ENCODE measurements at places on chromosomes 12 and 14.

GRCh38 chr14:100288382-100289185, 17.7 kb downstream of the SLC25A29 start:
- no peak for DNase-seq

- no peak for DNase-seq
These were observed 174.1 kb upstream of the PRMT8 start for GRCh38 chr12:3316776-3317480.

DNA sequence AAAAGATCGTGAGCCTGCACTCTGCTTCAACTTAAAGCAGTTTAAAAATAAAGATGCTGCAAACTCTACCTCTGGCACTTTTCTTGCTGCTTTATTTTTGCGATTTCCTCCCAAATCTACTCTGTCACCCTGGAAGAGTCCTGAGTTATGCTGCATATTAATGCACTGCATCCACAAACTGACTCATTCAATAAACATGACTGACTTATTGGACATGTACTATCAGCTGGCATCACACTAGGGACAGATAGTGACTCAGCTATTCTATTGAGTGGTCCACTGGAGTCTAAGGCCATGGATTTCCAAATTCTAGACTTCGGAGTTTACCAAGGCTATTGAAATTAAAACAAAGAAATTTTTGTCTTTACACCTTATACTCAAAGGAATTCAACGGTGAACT, 90.7 kb upstream of the PTPRR start:
- no peak for DNase-seq

DNA sequence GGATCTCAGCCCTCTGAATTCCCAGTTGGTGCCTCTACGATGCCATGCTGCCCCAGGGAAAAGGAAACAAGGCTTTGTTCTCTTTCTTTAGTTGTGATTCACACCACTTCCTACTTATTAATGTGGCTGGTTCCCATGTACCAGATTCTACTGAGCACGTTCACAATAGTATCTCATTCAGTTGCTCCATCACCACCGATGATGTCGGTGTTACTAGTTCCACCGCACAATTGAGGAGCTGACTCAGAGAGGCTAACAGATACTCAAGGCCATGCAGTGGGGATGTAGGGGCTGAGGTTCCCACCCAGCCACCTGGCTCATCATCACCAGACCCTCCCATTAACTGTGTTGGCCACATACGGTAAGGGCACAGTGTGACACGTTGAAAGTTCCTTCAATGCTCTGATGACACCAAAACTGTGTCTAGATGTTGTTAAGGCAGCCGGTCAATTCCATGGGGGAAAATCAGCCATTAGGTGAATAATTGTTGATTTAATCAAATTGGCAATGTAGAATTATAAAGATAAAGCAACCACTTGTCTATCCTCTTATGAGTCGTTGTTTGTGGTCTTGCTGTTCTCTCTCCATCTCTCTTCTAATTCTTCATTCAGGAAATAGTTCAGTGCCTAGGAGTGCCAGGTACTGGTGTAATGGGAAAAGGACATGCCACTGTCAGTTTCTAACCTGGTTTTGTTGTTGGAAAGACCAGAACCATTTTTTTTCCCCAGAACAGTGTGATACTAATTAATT, 244.2 kb upstream of the CRY1 start:
- DNase-seq = no peak

GRCh38 chr14:66596241-66596985, 88.5 kb downstream of the GPHN start:
- DNase-seq = no peak

GRCh38 chr14:75959031-75959430, 22.8 kb downstream of the TGFB3 start:
- DNase-seq = no peak

DNA sequence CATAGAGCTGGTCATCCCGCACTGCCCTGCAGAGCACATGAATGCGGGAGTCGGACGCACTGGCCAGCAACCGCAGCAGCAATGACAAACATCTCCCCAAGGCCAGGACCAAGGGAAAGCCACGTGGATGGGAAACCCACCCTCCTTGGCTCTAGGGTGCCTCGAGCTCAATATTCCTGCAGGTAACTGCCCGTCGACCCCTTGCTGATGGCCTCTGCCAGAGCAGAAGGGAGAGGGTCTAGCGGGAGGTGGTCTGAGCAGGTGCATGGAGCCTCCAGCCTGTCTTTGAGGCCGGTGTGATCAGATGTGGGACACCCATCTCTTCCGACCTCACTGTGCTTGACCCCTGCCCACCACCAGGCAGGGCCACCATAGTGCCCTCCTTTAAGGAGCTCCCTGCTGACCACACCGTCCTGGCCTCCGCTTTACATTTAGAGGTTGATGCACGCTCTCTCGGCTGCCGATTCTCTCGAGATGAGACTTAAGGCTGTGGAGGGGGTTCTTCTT, 89.7 kb downstream of the PIWIL1 start:
- no peak for DNase-seq

GRCh38 chr14:26709019-26709418, 111.2 kb upstream of the NOVA1 start:
- DNase-seq = no peak

DNA sequence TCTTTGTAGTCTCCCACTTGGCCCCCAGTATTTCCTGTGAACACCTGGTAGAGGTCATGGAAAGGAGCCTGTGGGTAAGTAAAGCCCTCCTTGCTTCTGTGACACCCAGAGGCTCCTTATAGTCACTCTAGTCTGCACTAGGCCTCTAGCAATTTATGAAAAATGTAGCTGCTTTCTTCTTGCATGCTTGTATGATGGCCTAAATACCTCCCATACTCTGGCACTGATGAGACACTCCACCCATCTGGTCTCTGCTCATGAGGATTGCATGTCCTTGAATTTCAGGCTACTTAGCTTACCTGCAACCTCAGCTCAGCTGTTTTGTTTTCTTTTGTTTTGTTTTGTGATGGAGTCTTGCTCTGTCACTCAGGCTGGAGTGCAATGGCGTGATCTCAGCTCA, 4.6 kb upstream of the A2ML1 start:
- DNase-seq = no peak

GRCh38 chr12:23421556-23421955, 527.9 kb downstream of the SOX5 start:
- no peak for DNase-seq

- DNase-seq = no peak
These were observed 127.3 kb upstream of the FLRT2 start for GRCh38 chr14:85402569-85403162.

DNA sequence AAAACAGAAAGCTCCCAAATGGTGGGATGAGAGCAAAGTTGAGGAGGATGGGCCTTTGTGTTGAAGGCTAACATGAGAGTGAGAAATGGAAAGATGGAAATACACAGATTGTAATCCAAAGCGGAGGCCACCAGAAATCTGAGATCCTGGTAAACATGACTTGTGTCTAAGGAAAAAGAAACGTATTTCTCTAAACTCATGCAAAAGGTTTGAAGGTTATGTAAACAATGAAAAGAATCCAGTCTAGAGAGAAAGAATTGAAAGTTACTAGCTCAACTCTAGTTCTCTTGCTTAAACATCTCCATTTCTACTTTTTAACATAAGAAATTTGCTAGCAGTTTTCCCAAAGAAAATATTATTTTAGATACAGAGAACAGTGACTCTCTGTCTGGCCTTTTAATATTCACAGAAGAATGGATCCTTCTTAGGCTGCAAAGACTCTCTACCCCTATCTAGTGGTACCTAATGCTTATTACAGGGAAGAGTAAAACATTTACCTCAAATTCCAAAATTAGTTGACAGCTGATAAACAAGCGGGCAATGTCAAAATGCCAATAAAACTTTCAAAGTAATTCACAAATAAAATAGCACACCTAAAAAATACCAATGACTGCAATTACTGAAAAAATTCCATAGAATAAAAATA, 75.8 kb upstream of the SOX5 start:
- DNase-seq = no peak

- peak; percentile 51 for DNase-seq
These were observed 36.3 kb upstream of the OAS1 start for GRCh38 chr12:112870267-112870980.

- DNase-seq = no peak
These were observed 277.6 kb downstream of the BTG1 start for GRCh38 chr12:91868054-91868453.

GRCh38 chr12:52715416-52715815, 12.1 kb upstream of the KRT77 start:
- no peak for DNase-seq

DNA sequence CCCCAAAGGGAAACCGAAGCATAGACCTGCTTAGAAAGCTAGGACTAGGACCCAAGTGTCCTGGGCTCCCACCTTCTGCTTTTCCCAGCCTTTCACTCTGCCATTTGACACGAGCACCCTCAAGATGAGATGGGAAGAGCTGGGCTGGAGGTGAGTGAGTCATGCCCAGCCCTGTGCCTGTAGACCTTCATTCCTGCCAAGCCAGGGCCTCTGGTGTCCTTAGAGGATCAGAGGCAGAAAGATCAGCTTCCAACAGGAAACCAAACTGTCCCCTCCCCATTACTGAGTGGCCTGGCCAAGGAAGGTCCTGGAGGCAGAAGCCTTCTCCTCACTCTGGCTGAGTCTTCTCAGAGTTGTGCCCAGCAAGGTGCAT, 3.5 kb downstream of the TMEM63C start:
- no peak for DNase-seq

DNA sequence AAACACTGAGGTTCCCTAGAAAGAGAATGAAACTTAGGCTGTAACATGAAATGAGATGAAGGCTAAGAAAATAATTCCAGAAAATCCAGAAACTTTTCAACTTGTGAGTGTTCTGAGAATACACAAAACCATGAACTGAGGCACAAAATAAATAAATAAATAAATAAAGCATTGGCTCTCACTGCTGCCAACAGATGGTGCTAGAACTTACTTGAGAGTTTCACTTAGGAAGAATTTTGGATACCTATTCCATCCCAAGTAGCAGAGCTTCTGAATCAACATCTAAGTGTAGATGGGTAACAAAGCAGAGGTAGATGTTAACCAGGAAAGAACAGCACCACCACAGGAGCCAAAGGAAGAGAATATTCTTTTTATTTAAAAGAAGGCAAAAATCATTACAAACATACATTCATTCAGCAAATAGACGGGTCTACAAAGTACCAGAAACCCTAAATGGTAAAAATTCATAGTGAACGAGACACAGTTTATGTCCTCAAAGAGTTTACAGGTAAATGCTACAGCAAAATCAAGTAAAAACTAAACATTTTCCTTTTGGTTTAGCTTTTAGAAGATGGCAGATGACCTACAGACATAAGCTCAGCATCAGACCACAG, 16.7 kb downstream of the EPS8 start:
- no peak for DNase-seq

GRCh38 chr12:110619534-110619953, 5.6 kb downstream of the TCTN1 start:
- DNase-seq = peak; percentile 34
